ENCODE measurements at places on chromosomes 4 and X.

DNA sequence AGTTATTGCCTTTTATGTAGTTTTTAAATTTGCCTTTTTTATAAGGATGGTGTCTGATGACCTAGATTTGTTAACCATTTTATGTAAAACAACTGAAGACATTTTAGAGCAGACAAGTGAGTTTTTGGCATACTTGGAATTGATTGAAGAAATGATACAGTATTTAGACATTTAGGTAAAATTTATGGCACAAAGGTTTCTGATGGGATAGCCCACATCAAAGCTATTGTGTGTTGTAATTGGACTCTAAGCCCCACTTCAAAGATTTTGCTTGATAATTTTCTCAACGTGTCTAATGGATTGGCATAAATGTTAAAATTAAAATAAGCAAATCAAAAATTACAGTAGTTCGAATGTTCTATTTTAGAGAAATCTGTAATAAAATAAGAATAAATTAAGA, 17.6 kb downstream of the EPGN start:
- no peak for DNase-seq

DNA sequence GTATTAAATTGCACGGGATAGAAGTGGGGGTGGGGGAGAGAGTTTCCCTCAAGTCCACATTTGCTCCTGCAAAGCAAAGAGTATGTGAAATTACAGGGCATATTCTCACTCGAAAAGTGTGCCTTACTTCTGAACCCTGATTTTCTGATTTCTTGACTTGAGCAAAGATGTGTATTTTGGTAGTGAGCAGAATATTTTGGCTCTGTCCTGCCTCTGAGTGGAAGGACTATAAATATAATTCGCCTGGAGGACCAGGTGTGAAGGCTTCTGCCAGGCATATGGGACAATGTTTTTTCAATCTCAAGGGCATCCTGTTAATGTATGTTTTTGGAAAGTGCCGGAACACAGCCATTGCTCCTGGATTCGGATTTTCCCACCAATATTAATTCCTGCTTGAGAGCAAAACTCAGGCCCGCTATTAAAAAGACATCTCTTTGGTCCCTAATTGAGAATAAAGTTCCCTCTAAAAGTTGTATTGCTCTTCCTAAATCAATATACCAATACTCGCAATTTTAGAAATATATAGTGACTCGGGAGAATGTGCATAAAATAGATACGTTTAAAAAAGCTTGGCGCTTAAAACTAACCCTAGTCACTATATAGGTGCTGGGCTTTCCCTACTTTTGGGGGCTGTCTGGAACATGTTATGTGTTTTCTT, 15.3 kb upstream of the PITX2 start:
- DNase-seq, result no peak

GRCh38 chr4:2931512-2932301, 31.5 kb downstream of the NOP14 start:
- no peak for DNase-seq

GRCh38 chrX:136733613-136734012, 47.1 kb downstream of the ARHGEF6 start:
- DNase-seq, result no peak

- DNase-seq, result no peak
Measured at GRCh38 chr4:7032596-7032995, 10.6 kb upstream of the TADA2B start.

- DNase-seq, result no peak
Measured at GRCh38 chr4:96531836-96532235, 691.9 kb downstream of the PDHA2 start.

GRCh38 chrX:139077281-139078250, 366.0 kb upstream of the FGF13 start:
- no peak for DNase-seq

DNA sequence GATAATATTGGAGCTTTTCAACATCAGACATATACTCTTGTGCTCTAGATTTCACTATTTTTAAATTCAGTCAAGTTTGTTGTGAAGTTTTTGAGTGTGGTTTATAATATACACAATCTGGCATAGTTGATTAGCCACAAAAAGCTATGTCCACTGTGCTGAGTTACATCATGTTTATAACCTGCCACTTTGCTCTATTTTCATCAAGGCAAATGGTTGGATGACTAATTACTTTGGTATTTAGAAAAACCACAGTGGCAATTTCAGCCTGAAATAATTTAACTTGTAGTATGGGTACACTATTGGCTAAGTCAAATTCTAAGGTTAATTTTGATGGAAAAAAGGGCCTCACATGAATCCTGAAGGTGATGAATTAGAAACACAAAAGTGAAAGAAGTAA, 262.6 kb downstream of the C4orf33 start:
- DNase-seq, result no peak

GRCh38 chrX:2618516-2618915, 72.6 kb upstream of the CD99 start:
- DNase-seq, result no peak

DNA sequence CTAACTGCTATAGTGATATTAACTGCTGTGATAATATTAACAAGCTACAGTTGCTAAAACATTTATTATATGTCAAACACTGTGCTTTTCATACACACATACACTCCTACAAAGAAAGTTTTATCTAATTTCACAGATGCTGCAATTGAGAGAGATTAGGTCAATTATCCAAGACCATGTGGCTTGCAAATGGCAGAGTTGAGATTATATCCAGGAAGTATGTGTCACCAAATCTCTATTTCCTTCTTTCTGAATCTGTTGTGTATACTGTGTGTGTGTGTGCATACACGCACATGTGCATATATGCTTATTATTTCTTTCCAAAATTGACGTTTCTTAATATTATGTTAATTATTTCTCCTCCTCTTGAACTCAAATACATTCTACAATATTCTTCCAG, 775.9 kb upstream of the FTHL17 start:
- no peak for DNase-seq

- no peak for DNase-seq
Measured at GRCh38 chr4:8577046-8577445, 3.1 kb upstream of the GPR78 start.

DNA sequence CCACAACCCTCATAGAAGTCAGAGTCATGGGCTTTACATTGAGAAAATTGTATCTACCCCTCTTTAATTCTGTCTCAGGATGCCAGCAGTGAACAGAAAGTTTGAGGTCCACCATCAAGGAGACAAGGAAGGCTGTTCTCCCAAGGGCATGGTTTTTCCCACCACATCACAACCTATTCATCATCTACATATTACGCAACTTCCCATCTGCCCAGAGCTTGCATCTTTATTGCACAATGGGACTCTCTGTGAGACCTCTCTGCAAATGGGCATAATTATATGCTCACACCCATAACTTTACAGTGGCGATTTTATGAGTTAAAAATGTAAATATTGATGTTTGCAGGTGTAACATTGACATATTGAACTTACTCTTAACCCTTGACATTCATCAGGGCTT, 38.9 kb downstream of the PAGE2 start:
- DNase-seq, result no peak

DNA sequence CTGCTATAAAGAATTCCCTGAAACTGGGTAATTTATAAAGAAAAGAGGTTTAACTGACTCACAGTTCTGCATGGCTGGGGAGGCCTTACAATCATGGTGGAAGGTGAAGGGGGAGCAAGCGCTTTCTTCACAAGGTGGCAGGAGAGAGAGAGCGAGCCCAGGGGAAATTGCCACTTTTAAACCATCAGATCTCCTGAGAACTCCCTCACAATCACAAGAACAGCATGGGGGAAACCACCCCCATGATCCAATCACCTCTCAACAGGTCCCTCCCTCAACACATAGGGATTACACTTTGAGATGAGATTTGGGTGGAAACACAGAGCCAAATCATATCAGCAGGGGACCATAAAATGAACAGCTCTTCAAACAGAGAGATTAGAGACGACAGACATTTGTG, 198.6 kb downstream of the MAGEB5 start:
- DNase-seq, result no peak

- DNase-seq, result no peak
Measured at GRCh38 chr4:168361365-168362024, 42.9 kb upstream of the DDX60 start.

GRCh38 chrX:120795301-120795700, 80.4 kb downstream of the CT47B1 start:
- DNase-seq, result no peak

- DNase-seq, result no peak
Measured at GRCh38 chr4:74627504-74627903, 166.8 kb downstream of the BTC start.

DNA sequence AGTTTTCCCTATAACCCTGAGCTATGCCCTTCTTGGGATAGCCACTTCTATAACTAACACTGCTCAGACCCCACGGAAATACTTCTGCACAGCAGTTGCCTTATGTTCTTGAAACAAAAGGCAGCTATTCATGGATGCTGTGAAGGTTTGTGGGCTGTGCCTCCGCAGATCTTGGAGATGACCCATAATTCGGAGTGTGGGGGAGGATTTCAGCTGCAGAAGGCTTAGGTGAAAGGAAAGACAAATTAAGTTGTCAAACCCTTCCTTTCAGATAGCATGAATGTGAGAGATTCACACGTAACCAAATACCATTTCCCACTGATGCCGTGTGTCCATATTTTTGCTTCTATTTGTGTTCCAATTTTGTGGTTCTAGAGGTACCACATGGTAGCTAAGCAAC, 38.1 kb upstream of the NYX start:
- DNase-seq, result no peak

GRCh38 chrX:105697984-105698781, 124.2 kb upstream of the NRK start:
- no peak for DNase-seq

DNA sequence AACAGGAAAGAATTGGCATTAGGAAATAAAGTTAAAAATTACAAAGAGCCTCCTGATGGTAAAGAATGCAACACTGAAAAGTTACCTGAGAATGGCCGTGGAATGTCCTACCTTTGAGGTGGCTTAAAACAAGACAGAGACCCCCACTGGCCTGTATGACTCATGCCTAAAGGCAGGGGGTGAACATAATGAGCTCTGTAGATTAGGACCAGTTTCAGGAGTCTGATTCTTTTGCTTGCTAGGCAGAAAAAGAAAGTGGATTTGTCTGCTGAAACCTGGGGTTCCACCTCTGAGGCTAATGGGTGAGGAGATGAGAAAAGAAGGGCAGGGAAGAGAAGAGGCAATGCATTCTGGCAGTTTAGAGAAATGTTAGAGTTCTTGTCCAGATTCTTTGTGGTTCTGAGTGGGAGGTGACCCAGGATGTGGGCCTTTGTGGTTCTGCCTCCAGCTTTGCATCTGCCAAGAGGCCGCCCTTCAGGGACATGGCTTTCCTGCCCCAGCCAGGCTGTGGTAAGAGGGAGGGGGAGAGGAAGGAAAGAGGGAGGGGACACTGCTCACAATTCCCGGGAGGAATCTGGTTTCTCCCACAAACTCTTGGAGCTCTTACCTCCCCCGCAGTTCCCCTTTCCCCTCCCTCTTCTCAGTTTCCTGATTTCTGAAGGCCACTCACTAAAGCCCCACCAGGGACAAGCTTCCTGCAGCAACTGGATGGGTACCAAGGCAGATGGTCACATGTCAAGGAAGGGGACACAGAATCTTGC, 109.6 kb downstream of the EFNB1 start:
- no peak for DNase-seq

- no peak for DNase-seq
Measured at GRCh38 chr4:179843370-179843769, 2399.8 kb upstream of the TENM3 start.

GRCh38 chr4:6633091-6633906, 7.2 kb upstream of the MRFAP1 start:
- peak; percentile 58 for DNase-seq

GRCh38 chr4:3420606-3420955, 21.2 kb upstream of the HGFAC start:
- DNase-seq, result no peak

DNA sequence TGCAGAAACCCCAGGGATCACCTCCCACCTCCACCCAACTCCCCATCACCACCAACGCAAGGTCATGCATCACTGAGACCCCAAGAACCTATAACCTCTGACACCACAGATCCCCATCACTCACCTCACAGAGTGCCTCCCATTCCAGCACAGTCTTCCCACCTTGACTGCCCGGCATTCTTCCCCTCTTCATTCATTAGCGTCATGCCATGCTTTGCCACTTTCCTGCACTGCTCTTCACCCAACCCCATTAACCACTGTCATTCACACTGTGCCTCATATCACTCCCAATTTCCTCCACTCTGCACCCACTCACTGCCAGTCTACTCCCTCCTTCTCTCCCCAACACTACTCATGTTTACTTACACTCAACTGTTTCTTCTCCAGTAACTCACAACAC, 30.6 kb downstream of the ZNF182 start:
- no peak for DNase-seq

GRCh38 chr4:183097231-183098018, 1.6 kb upstream of the WWC2 start:
- no peak for DNase-seq

Data from NCI-H1417 treated with DMSO at 0.1 percent for 48 hours (cell line).